Mucosa of gallbladder (tissue), 1 donor: ENCODE measurements at places on chromosomes 4 and X.

DNA sequence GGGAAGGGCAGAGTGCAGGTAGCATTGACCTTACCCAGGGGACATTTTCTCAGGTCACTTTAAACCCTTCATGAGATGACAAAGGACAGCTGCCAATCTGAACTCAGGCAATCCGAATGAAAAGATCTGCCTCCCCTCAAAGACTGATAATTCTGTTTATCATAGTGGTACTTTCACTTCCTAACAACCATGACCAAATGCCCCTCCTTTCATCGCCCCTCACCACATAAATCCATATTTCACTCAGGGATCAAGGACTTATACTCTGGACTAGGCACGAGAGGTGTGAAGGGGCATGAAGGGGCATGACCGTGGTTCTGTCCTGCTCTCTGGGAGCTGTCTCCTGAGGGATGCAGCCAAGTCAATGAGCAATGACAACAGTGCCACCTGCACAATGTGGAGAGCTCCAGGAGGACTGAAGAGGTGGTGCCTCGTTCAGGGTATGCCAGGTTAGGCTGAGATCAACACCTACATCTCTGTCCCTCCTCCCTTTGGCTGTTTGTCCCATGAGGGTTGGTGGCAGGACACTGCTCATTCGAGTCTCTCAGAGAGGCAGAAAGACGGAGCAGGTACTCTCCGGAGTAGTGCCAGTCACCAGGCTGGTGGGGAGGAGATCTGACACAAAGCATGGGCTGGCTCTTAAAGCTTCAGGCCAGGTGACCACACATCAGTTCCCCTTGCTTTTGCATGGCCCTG, 12.5 kb downstream of the HS3ST1 start:
- DNase-seq = no peak

DNA sequence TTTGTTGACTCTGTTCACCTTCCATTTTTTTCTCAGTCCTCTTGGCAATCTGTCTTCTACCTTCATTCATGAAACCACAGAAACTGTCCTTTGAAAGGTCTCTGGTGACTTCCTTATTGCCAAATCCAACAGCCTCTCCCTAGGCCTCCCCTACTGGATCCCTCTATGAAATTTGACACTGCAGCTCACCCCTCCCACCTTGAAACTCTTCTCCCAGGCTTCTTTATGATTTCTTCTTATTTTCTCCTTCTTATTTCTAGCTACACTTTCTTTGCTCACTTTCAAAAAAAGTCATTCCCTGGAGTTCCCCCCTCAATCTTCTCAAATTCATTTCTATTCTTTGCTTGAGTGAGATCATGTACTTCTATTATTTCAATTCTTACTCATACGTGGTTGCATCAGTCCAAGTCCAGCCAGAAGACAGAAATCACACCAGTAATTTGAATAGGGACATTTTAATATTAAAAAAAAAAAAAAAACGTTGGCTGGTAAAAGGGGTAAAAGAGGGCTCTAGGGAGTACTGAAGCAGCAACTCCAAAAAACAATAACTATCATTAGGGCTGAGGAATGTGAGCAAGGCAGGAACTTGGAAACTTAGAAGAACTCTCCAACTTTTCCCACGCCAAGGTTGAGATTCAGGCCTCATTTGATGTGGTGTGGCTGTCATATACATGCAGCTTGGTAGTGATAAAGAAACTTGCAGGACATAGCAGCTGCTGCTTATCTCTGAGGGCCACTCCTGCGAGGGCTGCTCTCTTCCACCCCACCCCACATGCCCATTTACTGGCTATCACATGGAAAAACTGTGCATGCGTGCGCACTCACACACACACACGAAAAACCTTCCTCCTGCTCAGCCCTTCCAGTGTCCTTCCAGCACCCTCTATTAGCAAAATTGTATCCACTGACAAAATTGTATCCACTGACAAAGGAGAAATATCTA, 169.8 kb upstream of the GALNT7 start:
- DNase-seq = no peak

GRCh38 chr4:114924311-114924710, 189.1 kb downstream of the NDST4 start:
- no peak for DNase-seq

DNA sequence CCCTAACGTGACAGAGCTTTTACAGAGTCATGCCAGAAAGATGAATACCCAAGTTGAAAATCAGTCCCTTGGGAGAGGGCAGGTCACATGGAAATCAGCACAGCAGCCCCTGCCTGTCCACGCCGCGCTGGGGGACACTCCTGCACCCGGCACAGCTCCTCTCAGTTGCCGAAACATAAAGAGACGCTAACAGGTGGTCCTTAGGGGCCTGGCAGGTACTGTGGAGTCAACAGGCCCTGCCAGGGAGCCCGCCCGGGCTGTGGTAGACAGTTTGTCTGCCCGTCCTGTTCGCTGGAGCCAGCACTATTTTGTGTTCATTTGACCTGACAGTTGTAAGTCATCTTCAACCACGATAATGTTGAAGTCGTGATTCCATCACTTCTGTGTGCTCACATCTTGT, 30.5 kb downstream of the NELFA start:
- DNase-seq = no peak

GRCh38 chr4:7697343-7697742, 242.3 kb downstream of the AFAP1 start:
- DNase-seq = no peak

GRCh38 chr4:113316879-113317278, 267.4 kb downstream of the ANK2 start:
- DNase-seq = no peak

DNA sequence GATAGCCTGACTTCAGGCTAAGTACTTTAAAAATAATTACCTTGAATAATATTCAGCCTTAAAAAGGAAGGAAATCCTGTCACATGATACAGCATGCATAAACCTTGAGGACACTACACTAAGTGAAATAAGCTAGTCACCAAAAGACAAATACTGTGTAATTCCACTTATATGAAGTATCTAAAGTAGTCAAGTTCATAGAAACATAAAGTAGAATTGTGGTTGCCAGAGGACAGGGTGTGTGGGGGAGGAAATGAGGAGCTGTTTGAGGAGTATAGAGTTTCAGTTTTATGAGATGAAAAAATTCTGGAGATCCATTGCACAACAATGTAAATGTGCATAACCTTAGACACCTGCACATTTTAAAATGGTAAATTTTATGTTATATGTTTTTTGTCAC, 5.6 kb upstream of the STPG2 start:
- DNase-seq = no peak

DNA sequence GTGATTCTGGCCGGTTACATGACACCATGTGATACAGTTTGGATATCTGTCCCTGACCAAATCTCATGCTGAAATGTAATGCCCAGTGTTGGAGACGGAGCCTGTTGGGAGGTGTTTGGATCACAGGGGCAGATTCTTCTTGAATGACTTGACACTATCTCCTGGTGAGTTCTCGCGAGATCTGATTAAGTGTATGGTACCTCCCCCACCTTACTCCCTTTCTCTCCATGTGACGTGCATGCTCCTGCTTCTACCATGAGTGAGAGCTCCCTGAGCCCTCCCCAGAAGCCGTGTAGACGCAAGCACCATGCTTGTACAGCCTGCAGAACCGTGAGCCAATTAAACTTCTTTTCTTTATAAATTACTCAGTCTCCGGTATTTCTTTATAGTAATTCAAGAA, 23.6 kb downstream of the CPE start:
- no peak for DNase-seq

- DNase-seq = peak; percentile 26
Observed at GRCh38 chr4:83362492-83363329, 28.1 kb upstream of the HPSE start.

DNA sequence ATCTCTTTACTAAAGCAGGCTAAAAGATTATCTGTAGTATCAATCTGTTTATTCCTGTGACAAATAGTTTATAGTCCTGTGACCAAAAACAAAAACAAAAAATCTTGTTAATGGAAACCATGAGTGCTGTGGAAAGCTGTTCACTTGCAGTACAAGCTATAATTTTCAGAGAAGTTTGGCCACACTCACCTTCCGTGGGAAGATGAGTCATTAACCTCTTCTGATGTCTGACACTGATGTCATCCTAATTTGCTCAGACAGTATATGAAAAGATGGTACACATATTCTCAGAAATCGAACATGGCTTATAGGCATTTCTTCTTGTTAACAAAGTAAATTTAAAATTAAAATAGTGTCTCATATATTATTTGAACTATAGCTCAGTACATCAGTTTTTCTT, 19.9 kb upstream of the ENPP6 start:
- DNase-seq = no peak

DNA sequence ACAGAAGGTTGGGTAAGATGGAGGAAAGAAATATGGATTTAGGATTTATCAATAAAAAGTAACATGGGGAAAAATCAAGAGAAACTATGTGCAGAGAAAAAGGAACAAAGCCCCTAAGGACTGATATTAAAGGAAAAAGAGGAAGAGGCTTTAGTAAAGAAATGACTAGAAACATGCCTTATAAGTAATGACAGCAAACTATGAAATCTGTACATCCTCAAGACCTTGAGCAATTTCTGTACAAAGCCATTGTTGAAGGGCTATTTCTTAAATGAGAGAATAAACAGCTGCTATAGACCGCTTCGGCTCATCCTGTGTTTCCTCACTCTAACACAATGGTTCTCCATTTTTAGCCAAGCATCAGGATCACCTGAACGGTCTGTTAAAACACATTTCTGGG, 180.3 kb upstream of the ATOH1 start:
- no peak for DNase-seq

- DNase-seq = no peak
Observed at GRCh38 chr4:102598762-102599374, 97.7 kb downstream of the NFKB1 start.

DNA sequence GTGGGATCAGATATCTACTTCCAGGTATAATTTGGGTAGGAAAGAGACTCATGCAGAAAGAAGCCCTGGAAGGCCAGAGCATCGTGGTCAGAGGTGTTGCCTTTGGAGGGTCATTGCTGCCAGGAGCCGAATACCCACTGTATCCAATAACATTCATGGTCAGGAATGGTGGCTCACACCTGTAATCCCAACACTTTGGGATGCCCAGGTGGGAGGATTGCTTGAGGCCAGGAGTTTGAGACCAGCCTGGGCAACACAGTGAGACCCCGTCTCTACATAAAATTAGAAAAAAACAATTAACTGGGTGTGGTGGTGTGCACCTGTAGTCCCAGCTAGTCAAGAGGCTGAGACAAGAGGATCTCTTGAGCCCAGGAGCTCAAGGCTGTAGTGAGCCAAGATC, 10.9 kb upstream of the F11 start:
- DNase-seq = no peak

- no peak for DNase-seq
Observed at GRCh38 chrX:71638409-71638808, 20.1 kb upstream of the CXCR3 start.
